ENCODE measurements at places on chromosomes 13 and 19.

DNA sequence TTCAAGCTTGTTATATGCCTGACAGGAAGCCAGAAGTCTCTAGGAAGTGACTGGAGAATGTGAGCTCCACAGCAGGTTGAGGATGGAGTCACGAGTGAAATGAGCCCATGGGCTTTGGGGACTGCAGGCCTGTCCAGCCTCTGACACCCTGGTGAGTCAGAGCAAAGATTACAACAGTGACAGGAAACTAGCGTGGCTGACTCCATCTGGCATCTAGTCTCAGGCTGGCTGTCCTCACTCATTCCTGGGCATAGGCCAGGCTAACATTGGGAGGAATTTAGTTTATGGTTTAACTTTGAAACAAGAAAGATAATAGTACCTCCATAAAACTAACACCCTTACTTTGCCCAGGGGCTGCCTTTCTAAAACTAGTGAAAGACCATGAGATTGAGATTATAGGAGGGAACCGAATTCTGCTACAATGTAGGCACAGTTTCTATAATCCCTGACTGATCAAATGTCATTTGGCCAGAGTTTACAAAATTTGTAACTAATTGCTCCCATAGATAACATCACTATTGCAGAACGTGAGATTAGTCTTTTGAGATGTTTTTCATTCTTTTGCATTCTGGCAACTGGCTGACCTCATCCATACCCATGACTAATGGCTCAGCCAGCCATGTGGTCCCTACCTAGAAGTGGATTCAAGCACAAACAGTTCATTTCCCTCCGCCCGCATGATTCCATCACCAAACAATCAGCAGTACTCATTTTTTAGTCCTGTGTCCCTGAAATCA lies 28.4 kb downstream of the PSG1 start:
- peak; percentile 88 for DNase-seq

GRCh38 chr13:106089261-106089980 lies 446.0 kb downstream of the EFNB2 start:
- no peak for DNase-seq

DNA sequence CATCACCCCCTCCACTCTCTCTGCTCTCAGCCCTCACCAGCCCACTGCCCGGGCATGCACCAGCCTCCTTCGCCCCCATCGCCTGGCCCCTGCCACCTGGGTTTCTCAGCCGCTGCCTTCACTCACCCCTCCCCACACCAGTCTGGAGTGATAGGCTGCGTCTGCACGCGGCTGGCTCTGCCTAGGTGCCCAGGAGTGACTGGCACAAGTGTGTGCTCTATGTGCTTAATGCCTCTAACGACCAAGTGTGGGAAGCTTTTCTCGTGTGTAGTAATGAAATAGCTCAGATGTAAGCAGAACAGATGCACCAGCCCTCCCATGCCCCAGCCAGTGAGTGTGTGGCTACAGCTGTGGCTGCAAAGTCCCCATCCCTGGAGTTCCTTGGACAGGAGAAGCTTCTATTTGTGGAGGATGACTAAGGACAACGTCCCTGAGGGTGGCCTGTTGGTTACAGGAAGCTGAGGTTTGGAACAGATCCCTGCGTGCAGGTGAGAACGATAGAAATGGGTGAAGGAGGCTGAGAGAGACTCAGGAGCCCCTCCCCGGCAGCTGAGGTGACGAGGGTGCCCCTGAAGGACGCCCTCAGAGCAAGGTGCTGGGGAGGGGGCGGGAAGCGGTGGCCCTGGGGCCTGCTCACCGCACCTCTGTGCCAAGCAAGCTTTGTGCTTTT lies 35.6 kb downstream of the ATP11A start:
- peak; percentile 63 for DNase-seq

DNA sequence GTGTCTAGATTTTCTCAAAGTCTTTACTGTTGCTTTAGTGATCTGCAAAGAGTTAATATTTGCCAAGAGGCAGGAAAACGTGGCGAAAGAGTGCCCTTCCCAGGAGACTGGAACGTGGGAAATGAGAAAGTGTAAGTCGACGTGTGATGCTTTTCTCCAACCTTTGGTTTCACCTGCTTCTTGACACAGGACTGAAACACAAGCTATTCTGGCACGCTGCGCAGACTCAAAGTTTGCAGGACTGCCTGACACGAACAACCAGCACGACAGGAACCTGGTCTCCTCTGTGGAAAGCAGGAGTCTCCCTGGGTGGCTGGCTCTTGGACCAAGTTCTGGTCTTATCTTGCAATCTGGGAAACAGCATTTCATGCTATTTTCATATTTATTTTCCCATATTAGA lies 28.6 kb downstream of the RFXAP start:
- DNase-seq, result no peak

DNA sequence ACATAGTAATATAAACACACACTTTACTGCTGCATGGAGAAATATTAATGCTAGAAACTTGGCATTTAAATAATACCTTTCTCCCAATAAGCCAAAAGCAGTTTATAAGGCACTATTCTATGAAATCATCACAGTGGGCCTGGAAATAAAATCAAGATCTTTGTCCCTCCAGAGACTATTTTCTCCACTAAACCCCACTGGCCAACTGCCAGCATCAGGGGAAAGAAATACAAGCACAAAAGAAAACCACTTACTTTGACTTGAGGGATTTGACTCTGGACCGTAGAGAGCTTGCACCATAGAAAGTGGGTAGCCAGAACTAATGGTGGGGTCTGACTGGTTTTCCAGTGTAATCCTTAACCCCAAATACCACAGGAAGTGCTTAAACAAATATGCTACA lies 71.9 kb downstream of the DCLK1 start:
- DNase-seq, result no peak

DNA sequence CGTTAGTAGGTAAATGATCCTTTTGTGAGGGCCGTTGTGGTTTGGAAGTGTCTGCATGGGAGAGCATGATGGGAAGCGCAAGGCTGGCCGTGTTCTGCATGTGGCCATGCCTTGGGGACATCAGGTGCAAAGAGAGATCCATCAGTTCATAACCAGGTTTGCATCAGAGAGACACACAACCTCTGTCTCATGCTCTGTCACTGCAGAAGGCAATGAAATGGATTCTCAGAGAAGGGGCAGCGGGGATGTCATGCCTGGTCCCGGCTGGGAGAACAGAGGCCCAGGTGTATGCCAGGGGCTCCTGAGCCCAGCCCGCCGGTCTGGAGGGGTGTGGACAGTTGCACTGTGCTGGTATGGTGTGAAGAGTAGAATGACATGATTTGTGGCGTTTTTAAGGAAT lies 60.2 kb downstream of the GGACT start:
- no peak for DNase-seq

DNA sequence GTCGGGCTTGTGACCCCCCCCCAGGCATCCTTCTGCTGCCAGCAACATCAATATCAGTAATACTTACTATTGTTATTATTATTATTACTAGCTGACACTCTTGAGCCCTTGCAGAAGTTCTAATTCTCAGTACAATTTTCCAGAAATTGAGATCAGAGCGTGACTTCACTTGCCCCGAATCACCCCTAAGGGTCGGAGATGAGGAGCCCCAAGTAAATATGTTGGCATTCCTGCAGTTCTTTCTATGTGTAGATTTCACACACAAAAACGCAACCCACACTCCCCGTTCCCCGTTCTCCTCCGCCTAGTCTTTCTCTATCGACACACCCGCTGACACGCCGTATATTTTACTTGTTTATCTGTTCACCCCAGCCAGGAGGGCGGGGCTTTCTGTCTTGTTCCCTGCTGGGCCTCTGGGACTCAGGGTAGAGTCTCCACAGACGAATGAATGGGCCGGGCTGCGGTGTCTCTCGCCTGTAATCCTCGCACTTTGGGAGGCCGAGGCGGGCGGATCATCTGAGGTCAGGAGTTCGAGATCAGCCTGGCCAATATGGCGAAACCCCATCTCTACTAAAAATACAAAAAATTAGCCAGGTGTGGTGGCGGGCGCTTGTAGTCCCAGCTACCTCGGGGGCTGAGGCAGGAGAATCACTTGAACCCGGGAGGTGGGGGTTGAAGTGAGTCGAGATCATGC lies 14.7 kb downstream of the TLE5 start:
- peak; percentile 56 for DNase-seq

GRCh38 chr19:16375157-16375935 lies 50.7 kb downstream of the KLF2 start:
- no peak for DNase-seq

DNA sequence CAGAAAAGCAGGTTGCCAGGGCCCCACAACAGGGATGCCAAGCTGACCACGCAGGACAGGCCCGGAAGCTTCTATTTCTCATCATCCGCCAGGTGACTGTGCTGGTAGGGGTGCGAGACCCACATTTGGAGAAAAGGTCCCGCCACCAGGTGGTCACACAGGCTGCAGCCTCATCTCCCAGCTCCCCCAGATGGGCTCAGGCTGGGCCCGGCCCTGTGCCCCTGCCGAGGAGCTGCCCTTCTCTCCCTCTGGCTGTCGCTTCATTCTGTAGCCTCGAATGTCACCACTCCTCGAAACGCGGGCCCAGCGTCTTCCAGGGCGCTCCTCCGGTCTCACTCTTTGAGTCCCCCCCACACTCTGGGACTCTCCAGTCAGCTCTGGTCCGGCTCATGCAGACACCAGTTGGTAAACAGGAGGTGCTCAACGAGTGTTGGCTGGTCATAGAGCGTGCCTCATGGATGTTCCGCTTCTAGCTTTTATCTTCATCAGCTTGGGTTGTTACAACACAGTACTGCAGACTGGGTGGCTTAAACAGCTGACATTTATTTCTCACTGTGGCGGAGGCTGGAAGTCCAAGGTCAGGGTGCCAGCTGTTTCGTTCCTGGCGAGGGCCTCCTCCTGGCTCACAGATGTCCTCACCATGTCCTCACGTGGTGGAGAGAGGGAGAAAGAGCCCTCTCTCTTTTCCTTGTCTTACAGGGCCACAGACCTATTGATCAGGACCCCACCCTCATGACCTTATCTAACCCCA lies 87.1 kb downstream of the TEX29 start:
- DNase-seq, result peak; percentile 6

GRCh38 chr13:100304229-100304628 lies 215.3 kb downstream of the PCCA start:
- DNase-seq, result no peak

DNA sequence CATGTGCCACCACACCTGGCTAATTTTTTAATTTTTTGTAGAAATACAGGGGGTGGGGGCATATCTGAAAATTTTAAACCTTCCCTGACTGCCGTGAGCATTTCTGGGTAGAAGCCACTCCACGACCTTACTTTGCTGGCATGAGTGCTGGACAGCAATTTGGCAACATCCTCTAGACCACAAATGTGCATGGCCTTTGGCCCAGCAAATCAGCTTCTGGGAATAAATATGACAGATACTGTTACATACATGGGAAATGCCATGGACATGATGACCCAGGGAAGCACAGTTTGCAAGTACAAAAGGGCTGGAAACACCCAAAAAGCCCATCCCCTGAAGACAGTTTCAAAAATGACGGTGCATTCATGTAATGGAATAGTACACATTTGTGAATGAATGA lies 3.2 kb upstream of the PVR start:
- DNase-seq, result peak; percentile 62

Measured in LHCN-M2 (cell line).